ENCODE measurements at places on chromosomes 3 and 15.

DNA sequence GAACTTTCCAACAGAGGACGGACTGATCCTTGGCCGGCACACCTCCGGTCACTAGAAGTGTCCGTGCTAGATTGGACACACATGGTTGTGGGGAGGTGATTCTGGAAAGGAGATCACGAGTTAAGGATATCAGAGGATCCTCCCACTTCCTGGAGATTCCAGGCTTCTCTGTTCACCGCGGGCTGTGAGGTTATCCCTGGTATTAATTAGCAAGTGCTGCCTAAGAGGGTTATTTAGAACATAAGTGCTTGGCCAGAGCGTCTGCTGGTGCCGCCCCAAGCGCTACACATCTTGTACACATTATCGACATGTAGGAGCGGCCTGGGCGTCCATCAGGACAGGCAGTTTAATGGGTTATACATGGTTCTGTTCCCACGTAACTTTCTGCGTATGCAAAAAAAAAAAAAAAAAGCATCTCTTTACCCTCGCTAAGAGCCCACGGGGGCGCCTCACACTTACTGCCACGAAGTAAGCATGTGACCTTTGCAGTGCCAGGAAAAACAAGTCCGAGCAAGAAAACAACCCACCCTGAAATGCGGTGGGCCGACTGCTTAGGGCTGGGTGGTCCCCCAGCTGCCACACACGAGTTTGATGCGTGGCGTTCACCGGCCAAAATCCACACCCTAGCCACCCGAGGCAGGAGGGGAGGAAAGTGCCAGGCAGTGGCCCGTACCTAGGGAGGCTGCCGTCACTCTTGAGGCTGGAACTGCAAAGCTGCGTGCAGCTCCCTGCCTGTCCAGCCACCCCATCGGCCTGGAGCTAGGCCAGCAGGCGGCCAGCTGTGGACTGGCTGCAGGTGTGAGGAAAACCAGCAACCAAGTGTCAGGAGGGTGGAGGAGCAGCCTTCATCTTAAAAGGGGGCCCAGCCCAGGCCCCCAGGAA is 78.0 kb downstream of the CPN2 start:
- DNase-seq: no peak

GRCh38 chr15:44081026-44082013 is 113.8 kb downstream of the FRMD5 start:
- DNase-seq: no peak

DNA sequence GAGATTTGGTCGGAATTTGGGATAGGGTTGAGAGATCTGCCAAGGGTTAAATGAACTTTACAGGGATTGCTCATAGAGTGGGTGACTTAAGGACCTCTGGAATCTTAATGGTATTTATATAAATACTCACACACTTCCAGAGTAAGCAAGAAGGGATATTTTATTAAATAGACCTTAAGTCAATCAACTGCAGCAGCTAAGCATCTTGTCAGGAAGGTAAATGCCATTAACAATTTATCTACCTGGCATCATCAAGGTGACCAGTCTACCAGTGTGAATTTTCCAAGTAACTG is 123.9 kb downstream of the FEZF2 start:
- no peak for DNase-seq

GRCh38 chr15:56774356-56774755 is 41.0 kb upstream of the ZNF280D start:
- DNase-seq: no peak

DNA sequence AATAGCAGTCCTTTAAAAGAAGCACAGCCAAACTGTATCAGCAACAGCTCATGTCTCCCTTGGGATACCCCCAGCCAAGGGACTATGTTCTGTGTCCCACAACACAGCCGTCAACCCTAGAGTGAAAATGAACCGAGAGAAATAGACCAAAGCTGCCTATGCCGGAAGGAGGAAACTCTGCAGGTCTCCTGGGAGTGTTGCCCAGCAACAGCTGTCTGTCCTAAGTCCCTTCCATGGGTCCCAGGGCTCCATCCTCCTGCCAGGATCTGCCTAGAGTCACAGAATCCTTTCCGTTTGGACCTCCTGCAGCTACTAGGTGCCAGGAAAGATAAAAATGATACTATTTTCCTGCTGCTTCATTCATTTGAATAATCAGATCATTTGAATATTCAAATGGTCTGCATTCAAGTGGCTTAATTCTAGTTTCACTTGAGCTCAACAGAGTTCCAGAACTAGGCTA is 53.1 kb downstream of the TRANK1 start:
- DNase-seq: peak; percentile 86

GRCh38 chr3:113441051-113441770 is at the start of gene CFAP44:
Gene CFAP44, minus strand, starts transcription at chr3:113441493. Its CDS starts 7,829 bp downstream, at chr3:113433664.
- no peak for DNase-seq

- DNase-seq: no peak
Measured at GRCh38 chr15:31476236-31476810, 149.7 kb downstream of the KLF13 start.

GRCh38 chr3:116154389-116154788 is 290.9 kb downstream of the LSAMP start:
- no peak for DNase-seq

GRCh38 chr3:100155128-100155527 is 40.8 kb upstream of the FILIP1L start:
- no peak for DNase-seq

DNA sequence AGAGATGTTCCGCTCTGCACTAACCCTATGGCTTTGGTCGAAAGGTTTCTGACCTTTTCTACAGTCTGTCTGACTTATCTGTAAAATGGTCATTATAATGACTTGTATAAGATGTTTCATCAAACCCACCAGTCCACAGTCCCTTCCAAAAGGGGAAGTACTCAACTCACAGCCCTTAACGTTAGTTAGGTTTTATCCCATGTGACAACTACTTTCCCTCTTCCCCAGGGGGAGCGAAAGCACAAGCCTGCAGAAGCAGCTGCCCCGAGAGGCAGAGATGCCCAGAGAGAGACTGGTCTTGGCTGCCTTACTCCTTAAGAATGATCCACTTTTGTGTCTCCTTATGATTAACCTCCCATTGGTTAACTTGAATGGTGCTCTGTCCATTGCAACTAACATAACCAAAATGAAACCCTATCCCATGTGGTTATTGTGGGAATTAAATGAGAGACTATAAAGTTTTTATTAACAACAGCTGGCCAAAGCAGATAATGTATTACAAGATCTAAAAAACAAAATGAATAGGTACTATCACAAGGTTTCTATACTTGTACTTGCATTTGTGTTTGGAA is 6.4 kb downstream of the ASTE1 start:
- DNase-seq: no peak

GRCh38 chr3:100256731-100257151 is 4.1 kb upstream of the TBC1D23 start:
- no peak for DNase-seq

GRCh38 chr3:130457671-130458070 is 59.3 kb upstream of the COL6A6 start:
- DNase-seq: no peak

- DNase-seq: no peak
Measured at GRCh38 chr15:65346856-65347598, 30.8 kb downstream of the IGDCC3 start.

DNA sequence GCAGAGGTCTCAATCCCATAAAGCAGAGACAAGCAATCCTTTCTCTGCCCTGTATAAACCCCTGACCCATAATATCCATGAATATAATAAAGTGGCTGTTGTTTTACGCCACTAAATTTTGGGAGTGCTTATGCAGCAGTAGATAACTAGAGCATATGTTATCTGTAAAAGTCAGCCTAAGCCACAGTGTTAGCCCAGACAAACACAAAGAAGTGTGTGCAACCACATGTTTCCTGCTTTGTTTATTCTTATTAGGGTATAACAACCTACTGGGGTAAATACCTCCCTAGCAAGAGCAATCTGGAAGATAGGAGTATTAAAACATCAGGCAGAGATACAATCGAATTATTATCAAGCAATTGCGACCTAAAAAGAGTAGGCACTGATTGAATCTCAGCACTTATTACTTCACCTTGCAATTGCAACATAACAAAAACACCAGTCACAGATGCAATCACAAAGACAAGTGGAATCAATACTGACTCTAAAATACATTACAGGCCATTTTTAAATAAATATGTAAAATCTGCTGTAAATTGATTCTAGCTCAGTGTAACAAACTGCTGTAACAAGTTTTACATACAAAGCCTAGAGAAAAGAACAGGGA is 94.6 kb upstream of the UBE2E2 start:
- DNase-seq: no peak

GRCh38 chr15:36884936-36885635 is 215.3 kb downstream of the MEIS2 start:
- no peak for DNase-seq

GRCh38 chr15:40495516-40495915 is 24.7 kb downstream of the CHST14 start:
- no peak for DNase-seq

GRCh38 chr3:46848271-46849044 is 14.8 kb downstream of the MYL3 start:
- no peak for DNase-seq

- DNase-seq: peak; percentile 38
Measured at GRCh38 chr15:40844696-40845030, 815 bp downstream of the SPINT1 start.
